ENCODE measurements at places on chromosomes 1 and 21.
A peak's percentile ranks its signal among the peaks of the same experiment; 100 is the strongest.

GRCh38 chr1:206955476-206956451 is 9.5 kb upstream of the PIGR start:
- DNase-seq = no peak

DNA sequence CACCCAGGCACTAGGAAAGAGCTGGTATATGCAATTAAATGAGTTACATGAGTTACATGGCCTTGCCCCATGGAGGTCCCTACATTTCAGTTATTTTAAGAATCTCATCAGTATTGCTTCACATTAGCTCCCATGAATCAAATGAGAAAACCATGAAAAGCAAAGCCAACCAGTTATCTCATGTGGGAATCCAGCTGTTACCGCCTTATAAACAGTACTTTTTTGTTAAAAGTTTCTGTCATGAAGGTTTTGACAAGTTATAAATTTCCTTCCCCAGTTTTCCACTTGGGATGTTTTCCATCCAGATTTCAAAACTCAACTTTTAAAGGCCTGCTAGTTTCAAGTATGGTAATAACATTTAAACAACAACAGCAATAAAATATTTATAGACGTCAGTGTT is 544.8 kb downstream of the NUF2 start:
- no peak for DNase-seq

- DNase-seq = no peak
Observed at GRCh38 chr1:153652805-153653500, 5.5 kb upstream of the SNAPIN start.

GRCh38 chr1:79197421-79197820 is 190.9 kb upstream of the ADGRL4 start:
- DNase-seq = no peak

DNA sequence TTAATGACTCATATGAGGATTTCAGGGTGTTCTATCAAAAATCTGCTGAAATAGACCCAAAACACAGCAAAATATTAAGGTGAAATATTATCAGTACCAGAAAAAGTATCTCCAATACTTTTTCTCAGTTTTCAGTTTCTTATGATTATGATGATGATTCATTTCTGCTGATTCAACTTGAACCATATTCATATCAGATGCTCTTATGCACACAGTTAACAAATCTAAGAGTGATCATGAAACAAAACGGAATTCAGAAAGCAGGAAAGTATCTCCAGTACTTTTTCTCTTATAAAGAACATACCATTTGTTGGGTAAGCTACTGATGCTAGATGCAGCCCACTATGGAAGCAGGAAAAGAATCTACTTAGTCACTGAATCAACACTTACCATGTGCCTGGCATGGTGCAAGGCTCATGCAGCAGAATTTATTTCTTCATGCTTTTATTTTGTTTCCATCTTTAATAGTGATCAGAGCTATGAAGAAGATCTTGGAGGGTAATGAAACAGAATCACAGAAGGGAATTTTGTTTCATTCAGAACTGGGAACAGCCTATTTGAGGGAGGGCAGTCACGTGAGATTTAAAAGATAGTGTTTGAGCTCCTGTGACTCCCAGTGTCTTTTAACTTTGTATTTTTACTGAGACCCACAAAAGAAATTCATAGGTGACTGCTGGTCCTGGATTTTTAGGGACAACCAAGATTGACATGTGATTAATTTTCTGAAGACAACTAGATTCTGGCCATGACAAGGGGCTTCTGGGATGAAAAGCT is 480.6 kb downstream of the SETD4 start:
- DNase-seq = no peak

GRCh38 chr1:22484706-22485345 is 33.2 kb downstream of the ZBTB40 start:
- DNase-seq = no peak

GRCh38 chr1:53604291-53604919 is 134.6 kb downstream of the GLIS1 start:
- DNase-seq = no peak

DNA sequence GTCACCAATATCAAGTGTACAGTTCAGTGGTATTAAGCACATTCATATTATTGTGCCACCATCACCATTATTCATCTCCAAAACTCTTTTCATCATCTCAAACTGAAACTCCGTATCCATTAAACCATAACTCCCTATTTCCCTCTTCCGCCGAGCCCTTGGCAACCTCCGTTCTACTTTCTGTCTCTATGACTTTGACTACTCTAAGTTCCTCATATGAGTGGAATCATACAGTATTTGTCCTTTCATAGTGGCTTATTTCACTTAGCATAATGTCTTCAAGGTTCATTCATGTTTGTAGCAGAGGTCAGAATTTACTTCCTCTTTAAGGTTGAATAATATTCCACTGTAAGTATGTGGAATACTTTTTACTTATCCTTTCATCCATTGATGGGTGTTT is 21.7 kb downstream of the SELP start:
- no peak for DNase-seq

DNA sequence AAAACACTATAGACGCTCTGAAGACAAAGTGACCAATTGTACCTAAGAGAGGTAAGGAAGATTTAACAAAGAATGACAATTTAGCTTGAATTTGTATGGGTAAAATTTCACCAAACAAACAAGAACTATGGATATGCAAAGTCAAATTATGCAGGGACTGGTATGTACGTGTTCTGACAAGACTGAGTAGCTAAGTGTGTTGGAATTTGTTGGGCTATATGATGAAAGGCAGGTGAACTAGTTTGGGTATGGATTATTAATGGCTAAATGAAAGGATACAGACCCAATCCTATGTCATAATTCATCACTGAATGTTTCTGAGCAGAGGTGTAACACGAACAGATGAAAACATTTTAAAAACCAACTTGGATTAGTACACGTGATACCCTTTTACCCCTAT is 7.6 kb downstream of the DNTTIP2 start:
- DNase-seq = no peak

GRCh38 chr1:207822124-207822601 is 70.3 kb downstream of the CD46 start:
- peak; percentile 78 for DNase-seq

DNA sequence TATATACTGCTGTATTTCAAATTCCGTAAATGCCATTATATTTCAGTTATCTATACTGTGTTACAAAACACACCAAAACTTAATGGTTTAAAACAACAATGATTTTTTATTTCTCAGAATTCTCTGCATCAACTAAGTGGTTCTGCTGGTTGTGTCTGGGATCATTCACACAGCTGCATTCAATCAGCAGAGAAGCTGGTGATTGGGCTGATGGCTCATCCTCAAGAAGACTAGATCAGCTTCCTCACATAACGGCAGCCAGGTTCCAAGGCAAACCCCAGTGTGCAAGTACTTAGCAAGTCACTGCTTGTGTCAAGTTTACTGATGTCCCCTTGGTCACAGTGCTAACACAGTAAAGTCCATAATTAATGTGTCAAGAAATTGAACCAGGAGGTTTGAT is 86.3 kb upstream of the VANGL1 start:
- no peak for DNase-seq

DNA sequence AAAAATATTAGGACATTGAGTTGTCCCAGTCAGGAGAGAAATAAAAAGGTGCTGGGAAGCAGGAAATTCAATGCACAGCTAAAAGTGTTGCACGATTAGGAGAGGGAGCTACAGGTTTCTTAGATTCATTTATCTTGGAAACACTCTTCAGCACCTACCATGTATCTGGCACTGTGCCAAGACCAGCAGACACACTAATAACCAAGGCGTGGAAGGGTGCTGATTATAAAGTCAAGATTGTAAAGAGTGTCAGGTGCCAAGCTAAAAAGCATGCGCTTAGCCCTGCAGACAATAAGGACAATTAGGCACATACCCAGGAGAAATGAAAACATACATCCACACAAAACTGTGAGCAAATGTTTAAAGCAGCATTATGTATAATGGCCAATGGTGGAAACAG is 129.9 kb downstream of the DSCAM start:
- DNase-seq = no peak

DNA sequence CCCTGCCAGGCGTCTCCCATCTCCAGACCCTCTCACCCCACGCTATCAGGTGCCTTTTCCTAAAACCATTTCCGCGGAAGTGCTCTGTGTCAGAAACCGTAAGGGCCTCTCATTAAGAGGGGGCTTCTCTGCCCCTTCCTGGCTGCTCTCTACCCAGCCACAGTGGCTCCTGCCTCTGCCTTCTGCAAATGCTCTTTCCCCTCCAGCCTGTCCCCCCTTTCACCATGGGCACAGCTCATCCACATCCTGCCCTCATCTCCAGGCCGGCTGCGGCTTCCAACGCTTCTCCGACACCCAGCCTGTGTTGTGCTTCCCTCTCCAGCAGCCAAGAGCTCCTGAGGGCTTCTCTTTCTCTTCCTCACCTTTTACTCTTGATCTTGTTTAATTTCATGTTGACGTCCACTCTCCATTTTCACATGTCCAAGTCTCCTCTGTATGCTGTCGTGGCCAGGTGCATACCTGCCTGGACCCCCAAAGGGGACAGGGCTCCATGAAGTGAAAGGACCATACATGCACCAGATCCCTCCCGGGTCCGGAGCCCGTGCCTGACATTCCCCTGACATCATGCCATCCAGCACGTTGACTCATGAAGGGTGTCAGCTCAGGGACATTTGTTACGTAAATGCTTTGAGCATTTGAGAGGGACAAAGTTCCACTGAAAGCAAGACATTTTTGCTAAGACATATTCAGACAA is 306.5 kb downstream of the AJAP1 start:
- no peak for DNase-seq

DNA sequence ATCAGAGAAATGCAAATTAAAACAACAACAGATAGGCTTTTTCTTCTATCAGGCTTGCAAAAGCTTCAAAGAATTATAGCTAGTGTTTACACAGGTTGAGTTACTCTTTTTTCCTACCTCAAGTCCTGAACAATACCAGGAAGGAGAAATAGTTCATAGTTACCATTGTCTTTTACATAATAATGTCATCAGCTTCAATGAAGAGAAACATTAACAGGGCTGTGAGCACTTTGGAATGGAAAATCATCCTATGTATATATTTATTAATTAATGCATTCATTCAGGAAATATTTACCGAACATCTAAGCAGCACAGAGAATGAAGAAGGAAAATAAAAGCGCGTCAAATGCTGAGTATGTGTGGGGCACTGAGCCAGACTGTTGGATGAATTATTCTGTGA is 197.3 kb downstream of the ZBTB18 start:
- DNase-seq = no peak

- DNase-seq = no peak
Observed at GRCh38 chr1:33122483-33123178, 41.7 kb downstream of the AZIN2 start.

GRCh38 chr21:32377991-32378390 is 14.8 kb downstream of the URB1 start:
- DNase-seq = no peak

DNA sequence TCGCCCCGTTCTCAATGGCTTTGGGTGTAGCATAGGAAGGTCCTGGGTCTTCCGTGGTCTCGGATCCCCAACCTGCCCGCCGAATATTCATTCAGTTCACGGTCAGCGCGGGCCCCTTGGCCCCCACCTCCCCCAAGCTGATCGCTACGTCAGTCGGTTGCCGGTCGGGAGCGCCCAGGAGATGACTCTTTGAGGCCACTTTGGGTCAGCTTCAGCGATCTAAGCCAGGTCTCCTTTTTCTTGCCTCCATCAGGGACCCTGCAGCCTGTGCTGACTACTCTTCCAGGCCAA is 12.8 kb downstream of the HLX start:
- no peak for DNase-seq

- DNase-seq = no peak
Observed at GRCh38 chr1:44805311-44806024, 1.7 kb downstream of the DYNLT4 start.

DNA sequence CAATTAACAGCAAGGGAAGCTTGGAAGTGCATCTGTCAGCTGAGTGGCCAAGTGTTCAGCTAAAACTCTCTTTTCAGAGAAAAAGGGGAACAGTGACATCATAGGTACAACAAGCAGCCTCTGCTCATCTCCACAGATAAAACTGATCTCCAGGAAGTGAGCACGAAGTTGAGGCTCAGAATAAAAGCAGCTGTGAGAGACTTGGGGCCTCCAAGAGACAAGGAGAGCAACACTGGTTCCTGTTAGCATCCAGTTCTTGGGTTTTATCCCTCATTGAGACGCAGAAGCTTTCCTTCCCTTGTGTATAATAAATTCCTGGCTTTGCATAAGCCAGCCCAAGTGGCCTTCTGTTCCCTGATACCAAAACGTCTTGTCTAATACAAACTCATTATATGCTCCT is 20.0 kb upstream of the CNN3 start:
- no peak for DNase-seq

- DNase-seq = no peak
Observed at GRCh38 chr1:87108228-87108627, 193.8 kb downstream of the HS2ST1 start.

GRCh38 chr1:56773341-56774066 is 45.7 kb downstream of the FYB2 start:
- no peak for DNase-seq

DNA sequence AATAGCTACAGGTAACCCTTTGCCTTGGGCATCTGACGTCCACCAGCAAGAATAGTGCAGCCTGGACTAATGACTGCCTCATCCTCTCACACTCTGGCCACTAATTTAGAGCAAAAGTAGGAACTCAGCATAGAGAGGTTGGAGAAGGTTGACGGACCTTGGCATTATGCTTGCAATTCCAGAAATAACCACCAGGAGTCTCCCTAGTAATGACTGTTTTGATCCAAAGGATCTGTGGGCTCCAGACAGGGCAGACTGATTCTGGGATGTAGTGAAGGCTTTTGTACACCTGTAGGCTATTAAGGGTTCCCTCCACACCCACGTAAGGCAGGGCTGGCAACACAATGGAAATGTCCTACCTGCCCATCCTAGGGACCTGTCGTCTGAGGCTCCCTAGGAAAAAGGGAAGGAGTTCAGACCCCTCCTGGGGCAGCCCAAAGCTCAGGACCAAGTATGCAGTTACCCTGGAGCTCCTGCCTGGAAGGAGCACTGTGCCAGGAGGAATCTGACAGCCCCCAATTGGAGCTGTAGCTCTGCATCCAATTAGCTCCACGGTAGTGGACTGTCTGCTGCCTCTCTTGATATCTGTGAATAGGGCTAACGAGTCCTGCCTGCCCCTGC is 91.0 kb upstream of the TMEM51 start:
- DNase-seq = no peak

DNA sequence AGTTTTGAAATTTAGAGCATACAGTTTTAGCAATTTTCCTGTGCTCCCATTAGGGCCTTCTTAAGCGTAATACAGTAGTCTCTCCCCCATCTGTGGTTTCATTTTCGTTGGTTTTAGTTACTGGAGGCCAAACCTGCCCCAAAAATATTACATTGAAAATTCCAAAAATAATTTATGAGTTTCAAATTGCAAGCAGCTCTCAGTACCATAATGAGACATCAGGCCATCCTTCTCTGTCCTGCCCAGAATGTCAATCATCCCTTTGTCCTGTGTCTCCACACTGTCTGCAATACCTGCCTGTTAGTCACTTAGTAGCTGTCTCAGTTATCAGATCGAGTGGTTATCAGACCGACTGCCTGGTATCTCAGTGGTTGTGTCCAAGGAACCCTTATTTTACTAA is 45.4 kb downstream of the ADSS2 start:
- no peak for DNase-seq
